Stimulated activated CD8-positive, alpha-beta memory T cell treated with anti-CD3 and anti-CD28 coated beads, Interleukin-2, amount 100 ng/mL, for 48 hours (primary cell): ENCODE measurements at places on chromosomes 12 and 14.
A peak's percentile ranks its signal among the peaks of the same experiment; 100 is the strongest.

GRCh38 chr14:77409131-77409533, 14.2 kb downstream of the NOXRED1 start:
- no peak for DNase-seq

- DNase-seq, result peak; percentile 63
Observed at GRCh38 chr14:105414456-105415371, 4.9 kb upstream of the MTA1 start.

DNA sequence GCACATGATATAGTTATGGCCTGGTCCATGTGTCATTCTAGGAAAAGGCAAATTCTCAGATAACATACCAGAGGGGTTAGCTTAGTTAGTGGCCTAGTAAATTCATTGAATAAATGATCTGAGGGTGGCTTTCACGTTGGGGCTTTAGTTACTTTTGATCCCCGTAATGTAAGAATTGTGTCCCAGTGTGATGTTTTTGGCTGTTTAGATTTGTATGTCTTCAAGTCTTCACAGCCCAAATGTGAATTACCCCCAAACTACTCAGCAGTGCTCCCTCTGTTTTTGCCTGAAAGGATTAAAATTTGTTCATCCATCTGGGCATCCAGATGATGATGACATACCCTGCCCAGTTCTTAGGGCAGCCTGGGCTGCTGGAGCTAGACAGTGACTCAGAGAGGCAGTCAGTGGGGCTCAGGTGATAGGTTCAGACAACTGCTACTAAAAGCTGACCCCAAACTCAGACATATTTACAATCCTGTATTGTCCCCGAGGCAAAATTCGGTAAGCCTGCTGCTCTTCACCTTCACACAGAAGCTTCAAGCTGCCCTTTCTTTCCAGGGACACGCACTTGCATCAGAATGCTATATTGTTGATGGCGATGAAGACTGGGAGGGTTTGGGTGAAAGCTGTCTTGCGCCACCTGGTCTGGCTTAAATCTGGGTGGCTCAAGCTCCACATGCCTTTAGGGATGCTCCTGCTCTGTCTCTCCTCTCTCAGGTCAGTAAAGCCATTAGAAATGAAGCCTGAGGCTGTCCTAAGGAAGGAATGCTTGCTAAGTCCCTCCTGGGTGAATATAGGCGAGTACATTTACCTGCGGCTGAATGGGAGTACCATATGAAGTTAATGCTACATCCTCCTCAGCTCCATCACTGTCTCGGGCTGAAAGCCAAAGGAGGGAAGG, 10.3 kb downstream of the GPRC5D start:
- DNase-seq, result no peak

- DNase-seq, result no peak
Observed at GRCh38 chr14:44339231-44339630, 167.9 kb downstream of the FSCB start.

DNA sequence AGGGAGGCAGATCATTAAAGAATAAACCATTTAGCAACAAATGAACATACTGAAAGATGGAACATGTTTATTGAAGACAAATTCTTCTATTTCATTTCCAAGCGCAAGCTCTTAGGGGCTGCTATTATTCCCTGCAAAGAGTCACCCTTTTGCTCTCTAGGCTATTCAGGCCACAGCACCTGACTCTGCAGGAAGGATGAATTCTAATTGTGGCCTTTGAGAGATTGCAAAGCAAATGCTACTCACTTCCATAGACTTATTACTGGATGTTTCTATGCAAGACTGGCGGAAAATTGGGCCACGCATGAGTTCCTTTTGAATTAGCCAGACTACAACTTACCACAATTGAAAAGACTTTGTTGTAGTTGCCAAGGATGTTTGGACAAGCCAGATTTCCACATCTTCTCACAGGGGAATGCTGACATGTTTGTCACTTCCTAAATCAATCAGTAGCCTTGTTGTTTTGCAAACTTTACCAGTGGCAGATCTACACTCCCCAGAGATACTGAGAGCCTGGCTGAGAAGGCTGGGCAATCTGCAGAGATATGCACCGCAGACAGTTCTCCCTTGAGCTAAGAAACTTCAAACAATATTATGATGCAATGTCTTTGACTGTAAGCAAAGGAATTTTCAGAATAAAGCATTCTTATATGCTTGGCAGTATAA, 334.3 kb upstream of the SYT1 start:
- DNase-seq, result no peak

GRCh38 chr14:97838986-97839385, 1041.8 kb downstream of the VRK1 start:
- no peak for DNase-seq

DNA sequence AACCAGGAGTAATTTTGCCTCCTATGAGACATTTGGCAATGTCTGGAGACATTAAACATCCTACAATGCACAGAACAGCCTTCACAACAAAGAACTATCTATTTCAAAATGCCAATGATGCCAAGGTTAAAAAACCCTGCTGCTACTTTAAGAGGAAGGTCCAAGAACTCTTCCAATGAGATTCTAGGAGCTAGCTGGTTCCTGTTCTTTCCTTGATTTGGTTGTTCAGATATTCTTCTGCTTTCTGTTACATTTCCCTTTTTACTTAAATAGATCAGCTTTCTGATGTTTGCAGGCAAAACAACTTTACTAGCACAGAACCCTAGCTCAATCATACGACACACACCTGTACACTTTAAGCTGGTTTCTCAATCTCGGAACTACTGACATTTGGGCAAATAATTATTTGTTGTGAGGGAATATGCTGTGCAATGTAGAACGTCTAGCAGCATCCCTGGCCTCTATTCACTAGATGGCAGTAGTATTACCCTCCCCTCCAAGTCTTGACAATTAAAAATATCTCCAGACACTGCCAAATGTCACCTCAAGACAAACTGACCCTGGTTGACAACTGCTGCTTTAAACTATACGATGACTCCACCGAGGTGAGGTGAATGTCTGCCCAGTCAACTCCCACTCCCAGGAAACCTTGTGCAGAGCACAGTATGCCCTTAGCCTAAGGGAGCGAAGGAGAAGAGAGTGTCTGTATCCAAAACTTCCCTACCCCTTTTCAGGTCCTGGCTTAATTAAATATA, 4.4 kb downstream of the BLTP3B start:
- DNase-seq, result no peak

GRCh38 chr12:943051-943450, 6.4 kb downstream of the RAD52 start:
- DNase-seq, result no peak

DNA sequence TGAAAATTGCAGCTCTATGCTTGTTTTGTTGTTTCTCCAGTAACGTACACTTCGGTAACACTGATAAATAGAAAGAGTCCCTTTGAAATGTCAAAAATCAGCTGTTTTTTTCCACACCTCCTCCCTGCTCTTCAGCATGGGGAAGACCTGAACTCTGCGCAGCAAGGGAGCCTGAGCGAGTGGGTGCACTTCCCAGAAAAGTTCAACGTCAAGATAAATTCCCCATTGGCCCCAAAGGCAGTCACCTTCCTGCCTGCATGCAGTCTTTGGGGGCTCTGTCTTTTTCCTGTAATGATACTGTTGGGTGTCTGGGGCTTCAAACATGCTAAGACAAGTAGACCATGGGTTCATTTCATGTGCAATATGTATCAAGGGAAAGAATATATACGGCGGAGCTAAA, 8.8 kb upstream of the FOXG1 start:
- no peak for DNase-seq

GRCh38 chr14:70907996-70908934, 1.0 kb downstream of the PCNX1 start:
- peak; percentile 38 for DNase-seq

DNA sequence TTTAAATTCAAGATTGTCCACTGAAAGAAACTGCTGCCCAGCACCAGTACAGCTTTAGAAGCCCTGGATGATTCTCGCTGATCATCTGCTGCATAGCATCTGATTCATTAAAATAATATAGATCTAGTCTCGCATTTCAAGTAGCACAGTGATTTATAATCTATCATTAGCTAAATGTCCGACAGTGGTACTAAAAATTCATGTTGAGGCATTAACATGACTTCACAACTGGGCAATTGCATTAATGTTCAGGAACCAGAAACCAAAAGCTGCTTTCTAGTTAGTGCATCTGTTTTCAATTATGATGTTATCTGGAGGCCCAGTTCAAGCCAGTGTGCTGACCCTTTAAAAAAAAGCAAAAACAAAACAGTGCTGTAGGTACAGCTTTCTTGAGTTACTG, 1987.2 kb upstream of the SEL1L start:
- no peak for DNase-seq

DNA sequence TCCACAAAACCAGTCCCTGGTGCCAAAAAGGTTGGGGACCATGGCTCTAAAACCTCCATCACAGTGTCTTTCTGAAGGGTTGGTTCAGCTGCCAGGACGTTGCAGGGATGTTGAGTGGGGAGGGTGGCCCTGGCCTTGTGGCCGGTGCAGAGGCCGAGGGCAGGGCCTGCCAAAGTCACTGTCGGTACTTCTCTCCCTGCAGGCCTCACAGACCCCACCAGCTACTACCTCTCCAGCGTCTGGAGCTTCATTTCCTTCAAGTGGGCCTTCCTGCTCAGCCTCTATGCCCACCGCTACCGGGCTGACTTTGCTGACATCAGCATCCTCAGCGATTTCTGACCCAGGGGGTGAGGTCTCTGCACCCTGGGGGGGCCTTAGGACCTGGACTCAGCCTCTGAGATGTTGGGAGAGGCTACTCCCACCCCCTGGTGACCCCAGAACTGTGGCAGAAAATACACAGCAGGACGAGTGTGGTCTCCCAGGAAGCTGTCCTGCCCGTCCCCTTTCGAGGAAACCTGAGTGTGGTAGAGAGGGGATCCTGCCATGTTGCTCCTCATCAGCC, 7.0 kb downstream of the SLC48A1 start:
- DNase-seq, result no peak

DNA sequence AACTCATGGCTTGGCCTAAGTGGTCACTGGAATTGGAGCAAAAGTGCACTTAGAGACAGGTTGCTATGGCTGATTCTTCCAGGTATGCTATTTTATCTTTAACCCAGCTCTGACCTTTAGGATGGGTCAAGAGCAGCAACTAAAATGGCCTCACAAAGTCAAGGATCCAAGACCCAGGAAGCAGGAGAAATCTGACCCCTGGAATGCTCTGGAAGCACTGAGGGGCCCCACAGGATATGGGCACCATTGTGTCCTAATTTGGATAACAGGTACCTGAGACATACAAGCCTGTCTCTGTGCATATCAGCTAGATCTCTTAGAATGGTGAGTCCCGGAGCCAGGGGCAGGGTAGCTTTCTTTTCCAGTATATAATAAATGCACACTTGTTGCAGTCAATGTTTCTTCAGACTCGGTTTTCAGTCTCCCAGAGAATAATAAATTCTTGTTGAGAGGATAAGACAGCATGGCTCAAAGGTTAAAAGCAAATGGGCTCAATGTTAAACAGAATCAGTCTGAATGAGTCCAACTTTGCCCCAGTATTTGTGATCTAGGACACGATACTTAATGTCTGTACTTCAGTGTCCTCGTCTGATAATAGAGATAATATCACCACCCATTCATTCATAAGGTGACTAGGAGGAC, 29.3 kb upstream of the TMCC3 start:
- no peak for DNase-seq

- no peak for DNase-seq
Observed at GRCh38 chr14:45716572-45716971, 463.6 kb upstream of the MIS18BP1 start.

DNA sequence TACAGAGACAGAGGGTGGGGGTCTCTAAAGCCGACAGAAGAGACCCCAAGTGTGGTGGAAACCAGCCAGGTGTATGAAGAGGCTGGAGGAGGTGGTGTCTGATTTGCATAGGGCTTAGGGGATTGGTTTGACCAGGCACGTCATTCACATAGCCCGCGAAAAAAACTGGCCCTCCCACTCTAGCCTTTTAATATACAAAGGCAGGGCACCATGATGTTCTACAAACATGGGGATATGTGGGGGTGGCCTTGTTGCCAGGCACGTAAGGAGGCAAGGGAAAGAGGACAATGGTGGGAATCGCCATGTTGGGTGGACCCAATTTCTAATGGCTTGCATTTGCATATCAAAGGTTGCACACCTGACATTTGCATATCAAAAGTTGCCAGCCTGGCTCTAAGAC, 13.2 kb downstream of the LALBA start:
- DNase-seq, result no peak

- DNase-seq, result no peak
Observed at GRCh38 chr12:24770334-24770733, 178.6 kb downstream of the BCAT1 start.

DNA sequence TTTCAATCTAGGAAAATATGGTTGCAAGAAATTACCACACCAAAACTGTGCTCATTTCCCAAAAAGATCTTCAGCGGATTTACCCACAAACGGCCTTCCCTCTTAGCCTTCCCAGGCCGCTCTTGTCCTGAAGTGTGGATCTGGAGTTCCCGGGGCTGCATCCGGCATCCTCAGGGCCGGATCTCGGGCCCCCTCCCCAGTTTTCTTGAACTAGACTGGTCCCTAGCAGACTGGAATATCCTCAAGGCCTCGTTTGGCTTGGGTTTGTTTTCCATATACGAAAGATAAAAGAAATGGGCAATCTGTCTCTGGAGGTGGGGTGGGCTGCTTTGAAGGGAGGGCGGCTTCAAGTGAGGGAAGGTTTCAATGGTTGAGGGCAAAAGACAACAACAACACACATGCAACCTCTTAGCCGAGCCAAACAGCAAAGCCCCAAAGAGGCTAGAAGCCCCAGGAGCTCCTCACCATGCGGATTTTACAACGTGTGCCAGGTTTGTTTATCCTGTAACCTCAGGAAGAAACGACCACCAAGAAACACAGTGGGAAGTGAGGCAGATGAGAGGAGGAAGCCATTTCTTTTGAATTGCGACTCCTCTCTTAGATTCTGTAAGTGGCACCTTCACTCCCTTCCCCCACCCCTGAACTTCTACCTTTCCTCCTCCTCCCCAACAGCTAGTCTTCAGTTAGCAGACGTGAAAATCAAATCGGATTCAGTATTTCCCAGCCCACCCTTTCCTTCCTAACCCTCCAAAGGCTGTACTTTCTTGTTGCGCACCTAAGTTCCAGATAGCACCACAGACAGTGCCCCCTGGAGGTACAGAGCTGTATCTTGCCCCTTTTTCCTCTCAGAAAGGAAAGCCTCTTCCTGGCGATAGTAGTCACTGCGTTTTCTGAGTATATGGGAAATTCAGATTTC, 2.6 kb downstream of the MYF6 start:
- no peak for DNase-seq

- no peak for DNase-seq
Observed at GRCh38 chr12:4849115-4849541, 60.6 kb upstream of the KCNA1 start.

- DNase-seq, result no peak
Observed at GRCh38 chr14:68469208-68469713, 323.6 kb downstream of the ZFP36L1 start.

DNA sequence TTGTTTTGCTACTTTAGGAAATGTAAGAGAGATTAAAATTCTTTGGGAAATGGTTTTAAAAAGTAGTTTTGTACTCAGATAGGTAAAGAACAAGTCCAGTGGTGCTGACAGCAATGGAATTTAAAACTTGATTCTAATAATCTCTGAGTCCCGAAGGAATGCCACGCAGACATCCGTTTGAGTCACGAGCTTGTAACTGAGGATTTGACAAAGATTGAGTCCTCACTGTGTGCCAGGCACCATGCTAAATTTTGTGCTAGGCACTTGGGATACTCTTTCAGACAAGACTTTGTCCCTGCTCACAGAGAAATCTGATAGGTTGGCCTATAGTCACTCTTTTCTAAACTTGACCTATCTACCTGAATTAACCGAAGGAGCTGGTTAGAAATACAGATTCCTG, 12.7 kb downstream of the FLRT2 start:
- no peak for DNase-seq
